Stimulated activated CD8-positive, alpha-beta memory T cell treated with anti-CD3 and anti-CD28 coated beads, Interleukin-2, amount 100 ng/mL, for 1 hour (primary cell): ENCODE measurements at places on chromosomes 13 and 19.

- DNase-seq = no peak
Measured at GRCh38 chr13:40490086-40490758, 176.2 kb downstream of the FOXO1 start.

- no peak for DNase-seq
Measured at GRCh38 chr19:51461723-51462161, 3.5 kb upstream of the SIGLEC8 start.

DNA sequence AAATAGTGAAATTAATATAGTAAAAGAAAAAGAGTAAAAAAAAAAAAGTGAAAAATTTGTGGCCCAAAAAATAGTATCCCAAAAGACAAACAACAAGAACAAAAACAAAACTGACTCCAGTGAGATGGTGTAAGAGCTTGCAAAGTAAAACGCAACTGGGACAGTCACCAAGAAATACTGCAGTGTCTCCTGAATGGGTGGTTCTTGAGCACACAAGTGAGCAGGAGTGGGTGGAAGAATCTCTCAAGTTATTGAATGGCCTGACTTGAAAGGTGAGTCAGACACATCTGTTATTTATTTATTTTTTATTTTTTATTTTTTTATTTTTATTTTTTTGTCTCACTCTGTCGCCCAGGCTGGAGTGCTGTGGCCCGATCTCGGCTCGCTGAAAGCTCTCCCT, 1.9 kb downstream of the ZNF493 start:
- no peak for DNase-seq

DNA sequence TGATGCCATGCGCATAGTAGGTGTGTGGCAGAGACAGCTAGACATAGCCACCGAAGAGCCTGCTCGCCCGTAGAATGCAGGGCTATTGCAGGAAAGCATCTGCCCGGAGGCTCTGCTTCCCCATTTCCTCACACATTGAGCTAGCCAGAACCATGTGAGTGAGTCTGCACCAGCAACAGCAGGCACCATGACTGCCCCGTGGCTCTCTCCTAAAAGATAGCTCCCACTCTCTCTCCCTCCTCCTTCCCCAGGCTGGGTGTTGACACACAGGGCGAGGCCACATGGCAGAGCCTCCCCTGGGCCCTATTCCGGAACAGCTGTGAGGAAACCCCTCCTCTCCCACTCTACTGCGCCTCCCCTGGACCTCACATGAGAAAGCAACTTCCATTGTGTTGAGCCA, 52.3 kb upstream of the ATP12A start:
- DNase-seq = no peak
